ENCODE measurements at places on chromosomes 16 and 17. TPM values are rescaled to one million over a fixed set of nuclear protein-coding genes. Genes with fewer than 3 reads are reported as not detected.

Gene AATF
- 40.8 TPM for total RNA-seq

Gene C17orf78
- not detected for total RNA-seq

Gene SDK2
- 8.1 TPM for total RNA-seq

Gene ZNF594
- 2.2 TPM for total RNA-seq

Gene IL17C
- 0.77 TPM for total RNA-seq

Gene ZPBP2
- not detected for total RNA-seq

Gene CES1
- total RNA-seq, result 0.81 TPM

Gene SLC6A2
- not detected for total RNA-seq

Gene KRT20
- total RNA-seq, result not detected

Gene SEPHS2
- 25.9 TPM for total RNA-seq

Gene ARHGAP27
- 35.2 TPM for total RNA-seq

Gene CBLN1
- total RNA-seq, result not detected

Gene TPSD1
- not detected for total RNA-seq

Gene SLFN11
- 16.5 TPM for total RNA-seq

Gene TNFRSF13B
- total RNA-seq, result not detected

Gene SLFN12L
- total RNA-seq, result 23.4 TPM

Gene KRTAP4-6
- total RNA-seq, result not detected

Gene ESRP2
- total RNA-seq, result not detected

Gene KRTAP3-1
- not detected for total RNA-seq

Gene MT2A
- 47.1 TPM for total RNA-seq

Gene MYLK3
- not detected for total RNA-seq

Gene CFAP119
- total RNA-seq, result 1.7 TPM

Gene CHST4
- total RNA-seq, result not detected

All from CD4-positive, alpha-beta T cell (primary cell).